ENCODE measurements at places on chromosomes 6 and 20.

DNA sequence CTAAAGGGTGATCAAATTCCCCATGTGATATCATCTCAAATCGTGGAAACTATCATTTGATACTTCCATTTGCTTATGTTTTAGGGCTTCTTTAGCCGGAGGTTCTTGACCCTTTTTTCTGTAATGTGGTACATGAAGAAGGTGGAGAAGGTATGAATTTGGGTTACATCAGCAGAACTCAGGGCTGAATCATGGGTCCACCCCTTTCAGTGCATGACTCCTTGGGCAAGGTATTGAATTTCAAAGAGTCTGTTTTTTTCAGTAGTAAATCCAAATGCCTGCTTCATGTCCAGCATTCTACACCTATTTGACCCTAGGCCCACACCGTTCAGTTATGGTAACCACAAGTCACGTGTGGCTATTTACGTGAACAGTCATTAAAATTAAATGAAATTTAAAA lies 30.6 kb upstream of the QKI start:
- DNase-seq = no peak

DNA sequence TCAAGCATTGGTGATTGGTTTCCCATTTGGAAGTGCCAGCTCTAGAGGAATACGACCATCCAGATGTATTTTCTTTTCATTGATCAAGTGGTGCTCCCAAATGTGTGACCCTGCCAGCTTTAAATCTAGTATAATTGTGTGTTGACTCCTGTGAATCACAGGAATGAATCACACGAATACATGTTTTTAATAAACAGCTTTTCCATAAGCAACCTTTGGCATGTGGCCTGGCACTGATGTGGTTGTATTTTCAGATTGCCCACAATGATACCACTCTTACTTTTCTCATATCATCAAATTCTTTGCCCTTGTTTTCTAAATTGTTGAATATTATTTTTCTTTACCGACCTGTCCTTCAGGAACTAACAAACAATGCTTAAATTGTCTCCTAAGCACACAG lies 367 bp downstream of the GSTA3 start:
- DNase-seq = no peak

GRCh38 chr6:69942485-69942884 lies 76.1 kb downstream of the COL19A1 start:
- no peak for DNase-seq

GRCh38 chr6:97468981-97469380 lies 186.0 kb upstream of the MMS22L start:
- DNase-seq = no peak

DNA sequence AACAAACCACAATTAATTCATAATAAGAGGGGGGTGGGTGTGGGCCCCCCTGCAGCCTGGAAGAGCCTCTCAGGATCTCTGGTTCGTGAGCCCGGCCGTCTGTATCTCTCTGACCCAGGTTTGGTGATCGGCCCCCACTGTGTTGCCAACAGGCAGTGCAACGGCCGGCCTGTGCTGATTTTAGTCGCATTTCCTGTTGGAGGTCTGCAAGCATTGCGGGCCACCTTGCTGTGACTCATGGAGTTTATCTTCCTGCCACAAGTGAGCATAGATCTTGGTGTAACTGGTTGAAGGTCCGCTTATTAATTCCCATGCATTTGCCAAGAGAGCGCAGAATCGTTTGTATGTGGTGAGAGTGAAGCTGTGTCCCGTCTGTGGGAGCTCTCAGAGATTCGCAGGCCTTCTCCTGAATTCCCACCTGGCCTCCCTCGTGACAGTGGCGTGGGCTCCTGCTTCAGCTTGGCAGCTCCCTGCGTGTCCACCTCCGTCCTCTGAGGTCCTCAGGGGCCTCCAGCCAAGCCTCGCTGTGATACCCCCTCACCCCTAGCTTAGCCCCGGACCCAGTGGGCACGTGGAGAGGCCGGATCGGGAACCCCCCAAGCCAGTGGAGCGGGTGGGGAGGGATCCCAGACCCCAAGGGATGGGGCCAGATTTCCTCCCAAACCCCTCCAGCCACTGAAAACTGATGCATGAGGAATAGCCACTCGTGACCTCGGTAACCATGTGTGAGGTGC lies 269.8 kb downstream of the CDH4 start:
- no peak for DNase-seq

GRCh38 chr6:162478192-162478671 lies 249.3 kb downstream of the PRKN start:
- DNase-seq = no peak

DNA sequence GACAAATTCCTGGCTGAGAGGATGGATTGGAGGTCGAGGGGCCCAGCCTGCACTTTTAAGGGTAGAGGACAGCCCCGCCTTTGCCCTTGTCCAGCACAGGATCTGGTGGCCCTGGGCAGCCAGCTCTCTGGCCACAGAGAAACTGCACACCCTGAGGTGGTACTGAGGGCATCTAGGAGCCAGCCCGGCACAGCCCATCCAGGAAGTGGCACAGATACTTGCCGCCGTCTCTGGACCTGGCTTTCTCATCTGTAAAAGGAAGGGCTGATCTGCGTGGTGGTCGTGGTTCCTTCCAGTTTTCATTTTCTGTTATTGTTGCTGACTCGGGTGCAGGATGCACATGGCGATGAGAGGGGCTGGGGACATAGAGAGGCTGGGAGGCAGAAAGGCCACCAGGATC lies 16.0 kb upstream of the SLC22A7 start:
- DNase-seq = no peak

- DNase-seq = no peak
Measured at GRCh38 chr20:16100111-16100510, 473.1 kb downstream of the KIF16B start.

GRCh38 chr20:2820084-2820895 lies 4.1 kb downstream of the TMEM239 start:
- DNase-seq = no peak

DNA sequence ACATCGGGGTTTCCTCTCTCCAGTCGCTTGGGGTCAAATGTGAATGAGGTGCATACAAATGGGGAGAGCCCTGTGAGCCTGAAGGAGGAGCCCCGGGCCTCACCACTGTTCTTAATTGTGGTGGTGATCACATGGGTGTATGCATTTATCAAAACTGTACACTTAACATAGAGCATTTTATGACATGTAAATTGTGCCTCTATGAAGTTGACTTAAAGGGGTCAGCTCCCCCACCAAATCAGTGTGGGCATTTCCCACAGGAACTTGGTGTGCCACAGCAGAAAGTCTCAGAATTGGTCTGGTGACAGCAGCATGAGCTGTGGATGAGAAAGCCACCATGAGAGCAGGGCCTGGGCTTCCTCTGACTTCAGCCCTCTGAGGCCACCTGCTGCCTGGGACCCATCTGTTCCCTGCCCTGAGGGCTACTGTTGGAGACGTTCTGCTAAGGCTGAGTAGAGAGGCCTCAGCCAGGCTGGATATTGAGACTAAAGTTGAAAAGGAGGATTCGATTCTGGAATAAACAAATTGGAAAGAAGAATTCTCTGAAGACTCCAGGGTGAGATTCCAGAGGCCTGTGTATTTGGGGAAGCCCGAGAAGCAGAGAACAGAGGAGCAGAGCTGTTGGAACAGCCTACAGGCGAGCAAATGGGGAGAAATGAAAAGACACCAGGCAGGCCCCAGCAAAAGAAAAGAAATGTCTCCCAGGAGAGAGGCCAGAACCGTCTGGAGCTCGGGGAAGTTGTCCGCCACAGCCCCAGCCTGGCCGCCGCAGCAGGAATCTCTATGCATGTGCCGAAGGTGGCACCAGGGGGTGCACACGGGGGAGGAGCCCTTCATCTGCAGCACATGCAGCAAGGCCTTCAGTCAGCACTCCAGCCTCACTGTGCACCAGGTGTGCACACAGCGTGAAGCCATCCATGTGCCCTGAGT lies 37.6 kb upstream of the XRN2 start:
- DNase-seq = no peak

DNA sequence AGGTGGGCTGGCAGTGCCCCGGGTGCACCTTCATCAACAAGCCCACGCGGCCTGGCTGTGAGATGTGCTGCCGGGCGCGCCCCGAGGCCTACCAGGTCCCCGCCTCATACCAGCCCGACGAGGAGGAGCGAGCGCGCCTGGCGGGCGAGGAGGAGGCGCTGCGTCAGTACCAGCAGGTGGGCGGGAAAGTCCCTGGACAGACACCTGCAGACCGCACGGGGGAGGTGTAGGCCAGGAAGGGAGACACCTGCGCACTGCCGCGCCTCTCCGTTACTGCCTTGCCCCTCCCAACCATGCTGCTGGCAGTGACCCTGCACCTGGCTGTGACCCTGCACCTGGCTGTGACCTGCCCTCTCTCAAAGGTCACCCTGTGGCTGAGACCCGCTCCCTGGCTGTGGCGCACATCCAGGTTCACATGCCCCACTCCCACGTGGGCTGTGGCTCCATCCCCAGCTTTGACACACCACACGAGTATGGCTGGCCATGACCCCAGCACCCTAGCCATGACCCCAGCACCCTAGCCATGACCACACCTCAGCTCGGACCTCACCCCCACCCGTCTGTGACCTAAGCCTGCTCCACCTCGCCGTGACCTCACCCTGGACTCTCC lies 11.6 kb downstream of the RBCK1 start:
- DNase-seq = no peak

DNA sequence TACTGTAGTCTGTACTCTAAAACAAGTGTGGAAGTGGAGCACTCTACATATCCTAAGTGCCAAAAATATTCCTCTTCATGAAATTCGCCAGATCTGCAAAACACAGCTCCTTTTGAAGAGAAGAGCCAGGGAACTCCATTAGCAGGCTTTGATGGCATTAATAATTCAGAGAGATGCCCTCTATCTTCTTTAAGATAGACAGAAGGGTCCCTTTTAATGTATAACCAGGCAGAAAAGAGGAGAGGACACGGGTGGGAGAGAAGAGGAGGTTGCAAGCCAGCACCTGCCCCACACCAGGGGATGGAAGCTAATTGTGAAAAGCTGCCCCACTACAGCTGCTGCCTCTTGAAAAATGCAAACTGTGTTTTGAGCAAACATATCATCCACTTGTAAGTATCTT lies 3.7 kb upstream of the RFPL4B start:
- no peak for DNase-seq

DNA sequence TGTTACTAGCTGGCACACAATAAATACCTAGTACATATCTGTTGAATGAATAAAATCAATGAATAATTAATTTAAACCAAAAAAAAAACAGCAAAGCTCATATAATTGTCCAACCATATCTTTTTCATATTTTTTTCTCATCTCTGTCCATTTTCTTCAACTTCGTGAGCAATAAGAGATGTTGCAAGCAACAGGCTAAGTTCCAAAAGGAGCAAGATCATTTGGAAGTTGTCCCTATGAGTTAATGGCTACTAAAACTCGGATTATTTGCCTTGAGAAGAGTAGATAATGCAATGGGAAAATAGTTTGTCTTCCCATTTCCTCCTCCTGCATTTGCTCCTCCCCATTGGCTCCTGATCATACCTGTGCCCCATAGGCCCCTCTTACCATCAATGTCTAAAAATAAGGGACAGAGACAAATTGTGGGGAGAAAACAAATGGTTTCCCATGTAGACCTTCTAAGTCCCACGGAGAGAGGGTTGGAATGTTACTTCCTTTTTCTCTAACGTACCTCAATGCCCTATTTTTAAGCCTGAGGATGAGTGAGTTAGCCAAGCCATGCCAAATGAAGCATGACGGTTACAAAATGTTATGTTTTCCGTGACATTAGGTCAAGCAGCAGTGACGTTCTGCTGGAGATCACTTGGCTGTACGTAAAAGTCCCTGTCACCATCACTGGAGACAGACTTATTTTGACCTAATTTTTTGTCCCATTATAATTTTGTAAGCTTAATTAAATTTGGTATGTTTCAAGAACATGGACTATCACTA lies 217.3 kb upstream of the PREP start:
- DNase-seq = no peak

DNA sequence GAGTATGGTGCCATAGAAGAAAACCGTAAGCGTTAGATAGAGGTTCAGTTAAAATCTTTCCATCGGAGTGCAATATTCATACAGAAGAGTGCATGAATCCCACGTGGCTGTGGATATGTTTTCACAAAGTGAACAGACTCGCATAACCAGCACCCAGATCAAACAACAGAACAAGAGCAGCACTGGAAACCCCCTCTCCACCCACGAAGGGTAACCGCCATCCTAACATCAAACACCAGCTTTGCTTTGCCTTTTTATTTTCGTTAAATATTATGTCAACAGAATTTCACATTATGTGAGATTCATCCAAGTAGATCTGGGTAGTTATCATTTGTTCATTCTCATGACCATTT lies 4.7 kb downstream of the GTSF1L start:
- peak; percentile 48 for DNase-seq

GRCh38 chr6:32337186-32337805 lies 34.4 kb downstream of the TSBP1 start:
- DNase-seq = no peak

DNA sequence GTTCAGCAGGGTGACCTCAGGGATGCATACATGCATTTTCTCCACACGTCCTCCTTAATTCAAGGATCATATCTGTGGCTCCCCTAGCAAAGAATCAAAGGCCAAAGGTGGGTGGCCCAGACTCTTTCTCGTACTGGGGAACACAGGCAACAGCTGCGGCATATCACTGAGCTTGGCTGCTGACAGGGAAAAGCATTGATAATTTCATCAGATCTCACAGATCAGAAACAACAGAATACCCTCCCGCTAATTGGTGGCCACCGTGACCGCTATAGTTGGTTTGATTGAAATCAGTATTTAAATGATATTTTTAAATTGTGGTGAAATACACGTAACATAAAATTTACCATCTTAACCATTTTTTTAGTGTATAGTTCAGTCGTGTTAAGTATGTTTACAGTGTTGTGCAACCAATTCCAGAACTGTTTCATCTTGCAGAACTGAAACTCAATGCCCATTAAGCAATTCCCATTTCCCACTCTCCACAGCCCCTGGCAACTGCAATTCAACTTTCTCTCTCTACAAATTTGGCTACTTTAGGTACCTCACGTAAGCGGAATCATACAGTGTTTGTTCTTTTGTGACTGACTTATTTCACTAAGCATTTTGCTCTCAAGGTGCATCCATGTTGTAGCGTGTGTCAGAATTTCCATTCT lies 74.7 kb upstream of the TMEM170B start:
- DNase-seq = no peak

GRCh38 chr20:60255415-60255814 lies 297.2 kb downstream of the CDH26 start:
- no peak for DNase-seq

GRCh38 chr6:129645106-129645829 lies 64.7 kb downstream of the ARHGAP18 start:
- no peak for DNase-seq

DNA sequence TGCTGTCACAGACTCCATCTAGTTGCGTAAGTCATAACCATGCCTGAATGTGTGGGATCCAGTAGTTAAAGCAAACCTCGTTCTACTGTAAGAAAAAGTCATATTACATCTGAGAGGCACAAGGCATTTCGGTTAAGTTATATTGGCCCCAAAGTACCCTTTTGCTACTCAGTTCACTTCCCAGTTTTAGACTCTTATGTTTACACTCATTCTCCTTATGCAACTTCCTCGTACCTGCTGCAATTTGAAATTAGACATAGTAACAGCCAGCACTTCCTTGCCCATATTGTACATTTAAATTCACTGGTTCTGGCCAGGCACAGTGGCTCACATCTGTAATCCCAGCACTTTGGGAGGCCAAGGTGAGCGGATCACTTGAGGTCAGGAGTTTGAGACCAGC lies 37.0 kb downstream of the PEX7 start:
- no peak for DNase-seq
